ENCODE measurements at places on chromosomes 4 and X.

DNA sequence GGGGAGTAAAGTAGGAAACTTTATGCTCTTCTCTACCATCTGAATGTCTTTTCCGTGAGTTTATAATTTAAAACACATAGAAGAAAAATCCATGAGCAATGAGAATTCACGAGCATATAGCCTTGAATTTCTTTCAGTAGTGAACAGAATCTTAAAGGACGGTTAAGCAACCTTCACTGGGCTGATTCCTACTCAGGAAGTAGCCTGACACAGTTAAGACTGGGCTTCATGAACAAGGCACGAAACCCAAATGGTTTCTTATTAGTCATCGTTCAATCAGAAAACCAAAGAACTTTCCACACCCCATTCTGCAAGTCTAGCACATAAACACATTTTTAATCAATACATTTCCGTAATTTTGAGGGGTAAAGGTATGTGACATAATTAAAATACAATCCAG, 95.8 kb downstream of the SH3KBP1 start:
- DNase-seq: no peak

DNA sequence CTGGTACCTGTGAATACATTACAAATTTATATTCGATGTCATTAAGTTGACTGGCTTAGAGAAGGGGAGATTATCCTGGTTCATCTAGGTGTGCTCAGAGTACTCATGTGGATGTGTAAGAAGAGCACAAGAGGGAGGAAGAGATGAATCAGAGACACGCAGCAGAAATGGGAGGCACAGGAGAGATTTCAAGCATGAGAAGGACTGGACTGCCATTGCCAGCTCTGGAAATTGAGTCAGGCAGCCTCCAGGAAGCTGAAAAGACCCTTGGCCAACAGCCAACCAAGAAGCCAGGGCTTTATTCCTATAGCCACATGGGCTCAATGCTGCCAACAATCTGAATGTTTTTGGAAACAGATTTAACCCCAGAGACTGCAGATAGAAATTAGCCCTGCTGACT, 1390.0 kb downstream of the STIM2 start:
- no peak for DNase-seq

DNA sequence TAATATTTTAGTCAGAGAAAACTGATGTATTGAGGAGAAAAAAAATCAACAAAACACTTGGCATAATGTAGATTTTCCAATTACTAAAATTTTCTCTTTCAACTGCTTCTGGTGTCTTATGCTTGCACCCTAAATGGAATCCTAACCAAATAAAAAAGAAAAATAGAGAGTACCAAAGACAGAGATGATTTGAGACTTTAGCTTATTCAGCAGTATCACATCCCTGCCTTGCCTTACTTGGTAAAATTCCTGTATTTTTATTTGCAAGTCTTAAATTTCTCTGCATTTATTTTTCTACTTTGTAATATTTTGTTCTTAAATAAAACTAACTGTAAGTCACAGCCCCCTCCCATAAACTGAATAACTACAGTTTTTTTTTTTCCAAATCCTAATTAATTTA, 950.5 kb upstream of the INTU start:
- no peak for DNase-seq

GRCh38 chr4:102344520-102344953, 745 bp downstream of the SLC39A8 start:
- DNase-seq: peak; percentile 61
